ENCODE measurements at places on chromosomes 4 and X. TPM values are rescaled to one million over a fixed set of nuclear protein-coding genes. Genes with fewer than 3 reads are reported as not detected.

Gene MAGEB17
- 0.11 TPM for total RNA-seq

Gene FGF2
- total RNA-seq, result 3.2 TPM

Gene CSAG3
- total RNA-seq, result not detected

Gene DDIT4L
- 4.0 TPM for total RNA-seq

Gene TMEM150C
- total RNA-seq, result 5.6 TPM
